ENCODE measurements at places on chromosomes 12 and 14.

DNA sequence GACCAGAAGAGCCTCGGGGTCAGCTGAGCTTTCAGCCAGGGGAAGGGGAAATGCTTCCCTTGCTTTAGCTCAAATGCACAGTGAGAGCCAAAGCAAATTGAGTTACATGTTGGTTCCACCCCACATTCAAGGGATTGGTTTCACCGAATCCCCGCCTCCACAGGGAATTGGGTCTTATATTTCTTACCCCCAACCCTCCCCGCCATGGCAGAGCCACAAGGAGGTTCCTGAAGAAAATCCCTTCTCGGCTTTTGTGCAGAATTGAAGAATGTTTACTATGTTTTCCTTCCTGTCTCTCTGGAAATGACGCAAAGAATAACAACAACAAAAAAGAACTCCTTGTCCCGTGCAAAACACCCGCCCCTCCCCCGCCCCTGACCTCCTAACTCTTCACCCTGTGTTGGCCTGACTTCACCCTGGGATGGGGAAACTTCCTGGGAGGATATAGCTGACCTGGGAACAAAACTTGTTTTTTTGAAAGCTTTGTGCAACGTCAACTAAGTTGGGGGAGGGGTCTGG lies 21.9 kb upstream of the CIPC start:
- DNase-seq: no peak

GRCh38 chr12:89774645-89775044 lies 66.0 kb upstream of the ATP2B1 start:
- no peak for DNase-seq

DNA sequence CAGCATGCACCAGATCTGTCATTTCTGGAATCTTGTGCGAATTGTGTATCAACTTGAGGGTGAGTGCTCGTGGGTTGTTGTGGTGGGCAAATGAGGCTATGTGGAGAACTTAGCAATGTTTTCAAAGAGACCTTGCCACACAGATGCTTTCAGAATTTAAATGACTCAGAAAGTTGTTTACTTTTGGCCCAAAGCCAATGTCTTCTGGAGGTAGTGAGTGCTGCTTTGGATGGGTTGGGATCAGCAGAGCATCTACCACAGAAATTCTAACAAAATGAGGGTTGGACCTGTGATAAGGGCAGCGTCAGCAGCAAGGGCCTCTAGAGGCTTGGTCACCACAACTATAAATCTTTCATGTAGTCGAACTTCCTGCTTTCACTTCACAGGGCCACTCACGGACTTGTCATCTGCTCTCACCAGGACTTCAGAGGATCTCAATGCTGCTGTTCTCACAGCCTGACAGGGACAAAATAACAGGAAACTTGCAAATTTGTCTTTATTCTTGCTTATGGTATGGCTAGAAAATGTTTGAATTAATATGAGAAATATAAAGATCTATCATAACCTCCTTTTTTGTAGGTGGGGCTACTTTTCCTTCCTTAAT lies 111.4 kb downstream of the DACT1 start:
- peak; percentile 60 for DNase-seq

DNA sequence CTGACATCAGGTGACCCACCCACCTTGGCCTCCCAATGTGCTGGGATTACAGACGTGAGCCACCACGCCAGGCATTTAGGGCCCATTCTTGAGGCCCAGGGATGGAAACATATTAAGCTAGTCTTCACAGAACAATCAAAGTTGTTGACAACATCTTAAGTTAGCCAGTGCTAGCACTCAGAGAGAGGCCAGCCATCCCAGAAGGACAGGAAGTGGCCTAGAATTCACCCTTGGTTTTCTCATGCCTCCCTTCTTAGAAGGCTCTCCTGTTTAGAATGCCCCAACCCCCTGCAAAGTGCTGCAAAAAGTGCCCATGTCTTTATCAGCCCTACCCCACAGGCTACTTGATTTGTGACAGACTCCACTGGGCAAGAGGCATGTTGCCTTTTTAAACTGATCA lies 12.1 kb upstream of the OR6J1 start:
- no peak for DNase-seq

DNA sequence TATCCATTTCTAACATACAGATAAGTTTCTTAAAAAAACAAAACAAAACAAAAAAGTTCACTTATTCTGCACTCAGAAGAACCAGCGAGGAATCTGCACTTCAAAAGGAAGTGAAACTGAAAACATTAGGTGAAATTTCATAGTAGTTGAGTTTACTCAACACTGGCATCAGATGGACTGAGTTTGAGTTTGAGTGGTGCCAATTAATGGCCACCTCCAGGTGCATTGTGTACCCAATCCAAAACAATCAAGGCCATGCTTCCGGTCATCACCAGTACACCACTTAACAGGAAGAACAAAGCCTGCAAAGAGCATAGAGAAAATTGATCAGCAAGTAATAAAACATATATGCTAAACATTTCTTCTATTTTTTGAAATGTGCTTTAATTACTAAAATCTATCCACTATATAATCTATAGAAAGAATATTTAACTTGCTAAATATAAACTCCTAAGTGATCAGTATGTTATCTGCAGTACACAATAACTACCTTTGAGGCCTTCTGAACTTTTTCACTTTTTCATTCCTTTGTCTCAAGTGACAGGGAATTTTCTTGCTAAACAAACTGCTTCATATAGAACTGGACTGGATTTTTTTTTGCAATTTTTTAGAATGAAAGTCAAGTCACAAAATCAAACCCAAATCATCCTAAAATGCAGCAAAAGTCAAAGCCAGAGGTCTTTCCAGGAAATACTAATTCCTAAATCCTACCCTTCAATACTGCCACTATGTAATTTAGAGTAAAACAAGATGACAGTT lies 11.5 kb downstream of the SLC38A2 start:
- no peak for DNase-seq

DNA sequence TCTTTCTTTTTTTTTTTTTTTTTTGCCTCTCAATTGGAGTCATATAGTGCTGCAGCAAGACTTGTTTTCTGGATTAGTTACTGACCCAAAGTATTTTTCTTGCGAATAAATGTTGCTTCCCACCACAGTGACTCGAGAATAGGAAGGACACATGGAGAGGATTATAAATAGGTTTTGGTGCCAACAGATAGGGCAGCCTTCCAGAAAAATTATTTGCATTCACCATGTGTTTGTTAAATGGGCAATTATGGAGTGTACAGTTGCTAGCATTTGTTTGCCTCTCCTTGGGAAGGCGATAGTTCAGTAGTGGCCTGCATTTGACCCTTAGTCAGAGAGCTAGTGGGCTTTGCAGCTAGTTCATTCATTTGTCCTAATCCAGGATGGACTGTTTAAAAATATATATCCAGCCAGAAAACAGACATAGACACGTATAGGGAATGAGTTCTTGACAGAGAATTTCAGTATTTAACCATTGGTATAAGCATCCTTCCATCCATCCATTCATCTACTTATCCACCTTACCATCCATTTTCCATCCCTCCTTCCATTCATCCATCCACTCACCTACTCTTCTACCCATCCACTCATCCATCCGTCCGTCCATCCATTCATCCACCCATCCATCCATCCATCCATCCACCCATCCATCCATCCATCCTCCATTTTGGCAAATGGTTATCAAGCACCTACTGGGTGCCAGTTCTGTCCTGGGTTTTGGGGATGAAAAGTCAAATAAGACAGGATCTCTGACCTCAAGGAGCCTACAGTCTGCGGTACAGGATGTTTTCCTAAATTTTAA lies 67.5 kb downstream of the CHST11 start:
- DNase-seq: peak; percentile 51

GRCh38 chr12:9651265-9651729 lies 18.2 kb upstream of the CLEC2D start:
- DNase-seq: no peak

GRCh38 chr12:7642876-7643309 lies 22.8 kb downstream of the APOBEC1 start:
- DNase-seq: peak; percentile 78

DNA sequence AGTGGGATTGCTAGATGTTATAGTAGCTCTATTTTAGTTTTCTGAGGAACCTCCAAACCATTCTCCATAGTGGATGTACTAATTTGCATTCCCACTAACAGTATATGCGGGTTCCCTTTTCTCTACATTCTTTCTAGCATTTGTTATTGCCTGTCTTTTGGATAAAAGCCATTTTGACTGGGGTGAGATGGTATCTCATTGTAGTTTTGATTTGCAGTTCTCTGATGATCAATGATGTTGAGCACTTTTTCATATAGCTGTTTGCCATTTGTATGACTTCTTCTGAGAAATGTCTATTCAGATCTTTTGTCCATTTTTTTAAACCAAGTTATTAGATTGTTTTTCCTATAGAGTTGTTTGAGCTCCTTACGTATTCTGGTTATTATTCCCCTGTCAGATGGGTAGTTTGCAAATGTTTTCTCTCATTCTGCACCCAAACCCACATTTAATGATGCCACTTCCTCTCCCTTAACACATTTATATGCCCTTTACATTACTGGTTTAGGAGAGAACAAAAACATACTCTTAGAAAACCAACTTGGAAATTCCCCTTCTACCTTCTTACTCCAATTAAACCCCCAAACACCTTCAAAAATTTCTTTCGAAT lies 48.2 kb downstream of the NELL2 start:
- no peak for DNase-seq

- peak; percentile 20 for DNase-seq
Measured at GRCh38 chr12:32881107-32881506, 15.5 kb downstream of the PKP2 start.

DNA sequence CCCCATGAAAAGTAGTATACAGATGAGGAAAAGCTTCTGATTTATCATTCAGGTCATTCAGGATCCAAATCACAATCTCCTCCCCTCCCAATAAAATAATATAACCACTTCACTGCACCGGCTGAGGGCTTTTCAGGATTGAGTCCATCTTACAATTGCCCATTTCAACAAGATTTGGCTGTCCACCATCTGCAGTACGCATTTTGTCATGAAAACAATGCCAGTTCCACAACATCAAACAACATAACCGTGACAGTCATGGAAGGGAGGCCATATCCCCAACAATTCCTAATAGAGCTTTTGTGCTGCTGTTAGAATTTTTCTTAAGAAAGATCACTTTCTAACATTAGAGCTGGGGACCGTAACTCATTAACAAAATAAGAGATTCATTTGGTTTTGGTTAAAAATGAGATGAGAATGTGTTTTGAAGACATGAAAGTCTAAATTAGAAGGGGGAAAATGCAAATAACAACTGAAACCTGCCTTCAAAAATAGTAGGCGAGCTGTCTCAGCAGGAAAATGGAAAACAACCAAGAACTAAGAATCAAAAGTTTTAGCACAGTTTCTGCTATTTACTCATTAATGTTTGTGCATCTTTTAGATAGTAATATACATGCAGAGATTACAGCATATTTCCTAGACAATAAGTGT lies 38.3 kb upstream of the TMTC2 start:
- DNase-seq: no peak

DNA sequence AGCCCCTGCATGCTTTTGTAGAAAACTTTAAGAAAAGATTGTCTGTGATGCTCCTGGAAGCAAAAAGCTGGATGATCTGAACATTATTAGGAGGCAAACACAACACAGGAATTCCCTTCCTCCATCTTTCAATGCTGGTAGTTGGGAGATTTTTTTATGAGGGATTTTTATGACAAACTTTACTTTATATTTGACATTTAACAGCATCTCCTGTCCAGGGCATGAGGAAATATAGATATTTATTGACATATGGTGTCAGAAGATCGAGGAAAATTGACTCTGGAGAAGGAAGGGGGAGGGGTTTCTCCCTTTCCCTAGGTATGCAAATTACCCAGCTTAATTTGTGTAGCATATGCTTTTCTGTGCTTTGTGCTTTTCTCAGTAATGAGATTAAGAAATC lies 37.8 kb upstream of the CISTR start:
- no peak for DNase-seq

DNA sequence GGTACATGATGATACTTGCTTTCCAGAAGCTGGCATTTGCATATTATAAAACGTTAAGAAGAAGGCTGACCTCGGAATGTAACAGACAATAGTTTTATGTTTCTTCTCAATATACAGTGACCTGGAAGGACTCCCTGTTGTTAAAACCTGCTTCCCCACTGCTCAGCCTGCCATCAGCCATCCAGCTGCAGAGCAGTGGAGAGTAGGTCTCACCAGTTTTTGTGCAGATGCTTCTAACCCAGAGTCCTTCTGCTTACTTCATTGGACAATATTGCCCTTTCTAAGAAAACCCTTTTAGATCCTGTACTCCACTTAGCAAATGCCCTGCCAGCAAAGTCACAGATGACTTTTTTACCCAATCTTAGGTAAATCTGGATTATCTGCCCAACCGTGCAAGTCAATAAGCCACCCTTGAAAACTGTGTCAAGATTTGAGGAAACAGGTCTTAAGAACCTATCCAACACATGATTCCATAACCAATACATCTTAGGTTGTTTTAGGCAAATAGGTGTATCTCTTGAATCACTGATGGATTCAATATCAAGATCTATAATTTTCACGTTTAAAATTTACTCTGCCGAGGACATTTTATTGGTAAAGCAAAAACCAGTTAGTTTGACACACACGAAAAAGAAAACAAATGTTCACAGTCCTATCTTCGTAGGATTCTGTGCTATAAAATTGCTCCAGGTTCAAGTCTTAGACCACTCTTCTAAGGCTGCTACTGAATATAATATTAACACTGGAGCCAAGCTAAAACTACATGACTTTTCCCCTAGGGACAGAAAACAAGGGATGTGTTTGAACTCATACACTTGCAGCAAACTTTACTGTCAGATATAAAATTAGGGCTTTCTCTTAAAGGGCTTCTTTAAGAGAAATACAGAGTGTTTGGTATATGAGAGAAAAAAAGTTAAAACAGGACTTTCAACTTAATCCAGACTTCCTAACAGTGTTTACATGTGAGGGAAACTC lies 5.7 kb downstream of the PHLDA1 start:
- DNase-seq: peak; percentile 44

DNA sequence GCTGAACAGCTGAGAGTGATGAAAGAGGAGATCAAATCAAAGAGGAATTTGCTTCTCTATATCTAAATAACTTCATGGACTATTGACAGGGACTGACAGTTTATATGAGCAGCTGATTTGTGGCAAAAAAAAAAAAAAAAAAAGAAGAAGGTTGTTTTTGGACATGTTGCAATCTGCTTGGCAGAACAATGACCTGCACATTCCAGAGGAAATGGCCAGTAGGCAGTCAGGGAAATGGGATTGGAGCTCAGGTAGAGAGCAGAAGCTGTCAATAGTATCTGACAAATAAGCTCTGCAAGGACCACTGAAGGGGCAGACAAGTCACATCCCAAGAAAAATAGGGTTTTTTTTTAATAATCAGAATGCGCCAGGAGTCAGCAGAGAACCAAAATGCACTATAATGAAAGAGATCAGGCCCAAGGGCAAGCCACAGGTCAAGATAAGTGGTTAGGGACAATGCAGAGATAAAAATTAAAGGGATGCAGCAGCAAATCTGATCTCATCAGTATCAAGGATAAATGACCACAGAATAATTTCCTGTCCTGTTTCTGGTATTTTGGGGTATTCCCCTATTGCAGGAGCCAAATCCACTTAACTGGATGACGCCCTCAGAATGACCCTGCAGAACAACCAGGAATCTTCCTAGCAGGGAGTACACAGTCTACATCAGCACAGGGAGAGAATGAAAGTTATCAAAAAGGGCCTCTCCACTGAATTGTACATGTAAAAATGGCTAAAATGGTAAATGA lies 22.6 kb upstream of the DUSP16 start:
- no peak for DNase-seq

GRCh38 chr12:53345486-53346188 lies 9.5 kb upstream of the SP7 start:
- peak; percentile 80 for DNase-seq

All from NCI-H2171 treated with DMSO at 0.1 percent for 48 hours (cell line).